ENCODE measurements at places on chromosomes 3 and 15. TPM values are rescaled to one million over a fixed set of nuclear protein-coding genes. Genes with fewer than 3 reads are reported as not detected.

The KNG1 gene
- not detected for total RNA-seq

The ICE2 gene
- 70.0 TPM for total RNA-seq

The GCHFR gene
- 33.9 TPM for total RNA-seq

The CCRL2 gene
- 5.8 TPM for total RNA-seq

The SNTN gene
- not detected for total RNA-seq

DNA sequence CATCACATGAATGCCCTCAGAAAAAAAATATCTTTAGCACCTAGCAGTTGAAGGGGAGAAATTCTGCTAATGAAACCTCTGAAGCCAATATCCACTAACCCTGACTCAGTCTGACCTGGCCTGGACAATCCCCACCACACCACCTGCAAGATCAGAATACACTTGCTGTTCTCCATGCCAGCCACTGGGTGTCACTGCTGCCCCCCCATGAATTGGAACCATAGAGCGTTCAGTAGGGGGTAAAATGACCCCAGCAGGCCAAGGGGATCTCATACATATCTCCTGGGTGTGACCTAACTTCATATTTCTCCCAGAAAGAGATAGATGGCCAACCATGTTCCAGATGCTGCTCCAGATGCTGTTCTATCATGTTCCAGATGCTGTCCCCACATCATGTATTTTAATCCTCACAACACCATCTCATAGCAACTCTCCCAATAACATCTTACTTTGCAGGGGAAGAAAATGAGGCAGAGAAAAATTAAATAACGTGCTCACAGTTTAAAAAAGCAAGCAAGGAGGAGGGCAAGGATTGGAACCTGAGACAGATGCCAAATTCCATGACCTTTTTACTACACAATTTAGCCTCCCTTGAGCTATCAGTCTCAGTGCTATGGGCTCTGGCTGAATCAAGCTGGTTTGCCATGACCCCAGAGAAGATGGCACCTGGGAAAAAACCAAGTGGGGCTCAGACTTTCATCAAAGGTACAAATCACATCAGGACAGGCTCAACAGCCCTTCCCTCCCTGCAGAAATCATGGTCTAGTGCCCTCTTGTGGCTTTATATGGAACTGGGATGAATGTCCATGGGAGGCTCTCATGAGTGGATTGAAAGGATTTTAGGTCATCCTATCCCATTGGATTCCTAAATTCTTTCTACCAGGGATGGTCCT, 12.4 kb downstream of the NTRK3 start:
- peak; percentile 39 for DNase-seq

GRCh38 chr3:153396581-153396980, 234.6 kb downstream of the RAP2B start:
- DNase-seq, result no peak

DNA sequence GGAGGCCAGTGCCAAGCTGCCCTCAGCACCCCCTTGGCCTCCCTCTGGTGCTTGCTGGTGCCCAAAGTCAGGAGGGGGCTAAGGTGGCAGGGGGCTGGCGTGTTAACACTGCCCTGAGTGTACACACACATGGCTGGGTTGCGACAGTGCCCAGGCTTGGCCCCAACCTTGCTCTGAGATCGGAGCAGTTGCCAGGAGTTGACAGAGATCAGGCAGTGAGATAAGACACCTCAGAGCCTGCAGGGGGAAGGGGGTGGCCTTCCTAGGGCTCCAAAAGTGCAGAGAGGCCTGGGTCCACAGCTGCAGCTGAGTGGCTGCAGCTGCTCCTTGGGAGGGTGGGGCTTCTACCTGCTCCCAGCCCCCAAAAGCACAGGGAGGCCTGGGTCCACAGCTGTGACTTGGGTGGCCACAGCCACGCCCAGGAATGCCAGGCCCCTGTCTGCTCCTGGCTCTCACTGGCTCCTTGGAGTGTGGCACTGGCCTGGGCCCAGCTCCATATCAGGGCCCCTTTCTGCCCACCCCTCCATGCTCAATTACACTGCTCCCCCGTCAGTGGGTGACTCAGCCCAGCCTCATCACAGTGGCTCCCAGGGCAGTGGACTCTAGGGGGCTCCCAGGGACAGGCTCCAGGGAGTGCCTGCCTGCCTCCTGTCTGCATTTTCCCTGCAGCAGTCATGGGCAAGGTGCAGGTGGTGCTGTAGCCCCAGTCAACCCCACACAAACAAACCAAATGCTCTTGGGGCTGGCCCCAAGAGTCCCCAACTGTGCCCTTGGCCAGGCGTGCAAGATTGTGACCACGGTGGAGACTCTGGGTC, 56.4 kb upstream of the C15orf39 start:
- no peak for DNase-seq

GRCh38 chr15:66030650-66031049, 161.4 kb downstream of the RAB11A start:
- no peak for DNase-seq

DNA sequence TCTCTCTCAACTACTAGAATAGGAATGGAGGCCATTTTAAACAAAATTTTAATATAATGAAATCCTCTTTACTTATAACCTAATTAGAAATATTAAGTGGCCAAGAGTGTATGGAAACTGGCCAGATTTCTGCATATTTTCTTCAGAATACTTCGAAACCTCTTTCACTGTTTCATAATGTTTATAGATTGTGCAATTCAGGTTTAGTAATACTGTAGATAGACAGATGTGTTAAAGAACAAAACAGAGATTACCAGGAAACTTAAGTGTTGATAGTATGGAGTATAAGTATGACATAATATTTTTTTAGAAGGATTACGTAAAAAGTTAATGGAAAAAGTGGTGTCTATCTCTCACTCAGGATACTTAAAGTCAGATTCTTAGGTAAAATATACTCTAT, 4.7 kb downstream of the ABHD5 start:
- DNase-seq, result no peak

Measured in activated CD4-positive, alpha-beta T cell treated with anti-CD3 and anti-CD28 coated beads, Interleukin-2, amount 10 ng/mL, durations not matched to agents 7 days and 5 days (primary cell).